ENCODE measurements at places on chromosomes 16 and 17. TPM values are rescaled to one million over a fixed set of nuclear protein-coding genes. Genes with fewer than 3 reads are reported as not detected.

Gene CNTNAP4
- total RNA-seq, result not detected

- peak overlapping the region; percentile 35 for H3K4me3 ChIP-seq
- H3K4me1 ChIP-seq, result peaks cover 91% of the 10 kb centered on the region
- H3K27ac ChIP-seq, result peak overlapping the region; percentile 68
- no peak for DNase-seq
- H3K27me3 ChIP-seq, result no peaks in the 10 kb centered on the region
These were observed 17.3 kb downstream of the RFFL start for GRCh38 chr17:35046245-35046644.

- no peak overlapping the region for H3K4me3 ChIP-seq
- no peaks in the 10 kb centered on the region for H3K4me1 ChIP-seq
- H3K36me3 ChIP-seq, result no peaks in the 10 kb centered on the region
- DNase-seq, result no peak
- no peak overlapping the region for H3K27ac ChIP-seq
- no peaks in the 10 kb centered on the region for H3K27me3 ChIP-seq
These were observed 2.1 kb downstream of the MPO start for GRCh38 chr17:58278661-58279015.

DNA sequence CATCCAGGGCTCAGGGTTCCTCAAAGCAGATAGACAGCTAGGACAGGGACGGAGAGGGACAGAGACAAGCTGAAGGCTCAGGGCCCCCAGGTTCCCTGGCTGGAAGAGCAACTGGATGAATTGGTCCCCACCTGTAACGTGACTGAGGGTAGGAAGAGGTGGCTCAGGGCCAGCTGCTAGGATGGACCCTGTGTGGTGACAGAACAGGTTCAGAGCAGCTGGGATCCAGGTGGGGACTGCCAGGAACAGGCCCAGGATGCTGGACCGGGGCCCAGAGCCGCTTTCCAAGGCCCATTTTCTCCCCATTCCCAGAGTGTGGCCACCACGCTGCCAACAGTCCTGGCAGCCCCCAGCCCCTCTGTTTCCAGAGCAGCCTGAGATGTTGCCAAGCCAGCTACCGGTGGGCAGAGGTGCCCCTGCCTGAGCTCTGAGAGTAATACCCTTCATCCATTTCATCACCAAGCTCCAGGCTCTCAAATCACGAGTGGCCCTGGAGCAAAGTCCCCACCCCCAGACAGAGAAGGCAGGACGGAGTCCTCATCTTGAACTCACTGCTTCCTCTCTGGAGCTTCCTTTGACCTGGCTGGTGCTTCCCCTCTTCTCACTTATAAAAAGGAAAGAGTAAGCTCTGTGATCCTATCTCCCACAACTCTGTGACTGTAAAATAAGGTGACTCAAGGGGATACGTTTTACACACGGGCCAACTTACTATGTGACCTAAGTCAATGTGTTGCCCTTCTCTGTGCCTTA, 79.6 kb downstream of the TMEM132E start:
- H3K4me1 ChIP-seq, result no peaks in the 10 kb centered on the region
- H3K27ac ChIP-seq, result no peak overlapping the region
- no peaks in the 10 kb centered on the region for H3K36me3 ChIP-seq
- no peak overlapping the region for H3K4me3 ChIP-seq
- DNase-seq, result no peak

DNA sequence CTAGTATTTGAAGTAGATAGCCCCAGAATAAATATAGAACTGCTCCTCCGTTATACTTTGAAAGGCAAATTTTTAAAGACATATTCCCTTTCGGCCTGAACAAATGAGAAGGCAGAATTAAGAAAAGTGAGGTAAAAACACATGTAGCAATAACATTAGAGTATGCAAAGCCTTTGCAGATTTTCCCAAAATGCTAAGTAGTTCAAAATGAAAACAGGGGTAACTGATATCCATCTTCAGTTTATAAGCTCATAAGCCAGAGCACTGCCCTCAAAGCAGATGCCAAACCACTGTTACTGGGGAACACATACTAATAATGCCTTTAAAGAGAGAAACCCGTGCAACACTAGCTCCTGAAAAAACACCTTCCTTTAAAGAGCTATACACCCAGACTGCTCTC, 51.3 kb upstream of the CLEC18B start:
- H3K36me3 ChIP-seq, result peaks cover 85% of the 10 kb centered on the region
- no peak overlapping the region for H3K4me3 ChIP-seq
- H3K27ac ChIP-seq, result no peak overlapping the region
- no peak for DNase-seq
- H3K27me3 ChIP-seq, result no peaks in the 10 kb centered on the region

GRCh38 chr16:85348065-85348840, 236.0 kb upstream of the CIBAR2 start:
- no peaks in the 10 kb centered on the region for H3K27me3 ChIP-seq
- no peak overlapping the region for H3K4me3 ChIP-seq
- no peak overlapping the region for H3K27ac ChIP-seq
- no peaks in the 10 kb centered on the region for H3K4me1 ChIP-seq
- H3K36me3 ChIP-seq, result no peaks in the 10 kb centered on the region

All from CD4-positive, alpha-beta memory T cell (primary cell).